LoVo (cell line): ENCODE measurements at places on chromosomes 6 and 20.

DNA sequence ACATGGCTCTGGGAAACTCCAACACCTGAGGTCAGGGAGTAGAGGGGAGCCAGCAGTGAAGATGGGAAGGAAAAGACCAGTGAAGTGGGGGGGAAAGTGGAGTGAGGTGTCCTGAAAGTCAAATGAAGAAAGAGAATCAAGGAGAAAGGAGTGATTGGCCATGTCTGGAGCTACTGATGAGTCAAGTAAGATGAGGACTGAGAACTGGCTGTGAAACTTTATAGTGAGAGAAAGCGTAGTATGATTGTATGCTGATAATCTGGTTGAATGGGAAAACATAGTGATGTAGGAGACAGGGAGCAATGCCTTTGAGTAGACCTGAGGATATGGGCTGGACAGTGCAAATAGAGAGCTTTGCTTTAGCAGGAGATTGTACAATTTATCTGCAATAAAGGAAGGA lies 183.6 kb upstream of the GMDS start:
- no peak for DNase-seq

DNA sequence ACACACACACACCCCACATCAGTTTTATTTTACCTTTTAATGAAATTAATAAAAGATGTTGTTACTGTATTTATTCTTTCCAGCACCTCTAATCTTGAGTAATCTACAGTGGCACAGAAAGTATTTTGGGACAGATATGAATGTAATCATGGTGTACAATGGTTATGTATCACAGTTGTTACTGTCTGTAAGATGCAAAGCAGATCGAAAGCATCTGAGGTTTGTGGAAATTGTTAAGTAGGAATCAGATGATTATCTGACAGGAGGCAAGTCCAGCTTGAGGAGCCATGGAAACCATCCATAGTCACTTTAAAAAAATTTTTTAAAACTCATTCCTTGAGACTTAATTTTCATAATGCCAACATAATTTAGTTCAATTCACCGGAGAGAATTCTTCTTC lies 636.3 kb upstream of the MARCKS start:
- no peak for DNase-seq

DNA sequence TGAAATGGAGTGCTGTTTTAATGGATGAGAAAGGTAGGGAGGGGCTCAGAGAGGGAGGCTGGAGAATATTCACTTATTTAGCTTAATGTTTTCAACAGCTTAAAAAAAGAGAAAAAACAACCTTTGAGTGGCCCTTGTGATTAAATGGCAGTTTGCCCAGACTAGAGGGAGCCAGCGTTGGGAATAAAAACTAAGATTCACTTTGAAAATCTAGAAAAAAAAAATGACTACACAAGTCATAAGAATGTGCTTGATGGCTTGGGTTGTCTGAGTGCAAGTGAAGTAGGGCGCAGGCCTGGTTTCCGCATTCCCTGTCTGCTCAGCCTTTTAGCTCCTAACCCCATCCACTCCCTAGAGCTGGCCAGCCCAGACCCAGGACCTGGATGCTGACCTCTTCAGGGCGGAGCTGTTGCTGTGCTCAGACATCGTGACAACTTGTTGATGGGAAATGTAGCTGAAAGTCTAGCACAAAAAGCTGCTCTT lies 28.9 kb downstream of the UTRN start:
- DNase-seq, result no peak

DNA sequence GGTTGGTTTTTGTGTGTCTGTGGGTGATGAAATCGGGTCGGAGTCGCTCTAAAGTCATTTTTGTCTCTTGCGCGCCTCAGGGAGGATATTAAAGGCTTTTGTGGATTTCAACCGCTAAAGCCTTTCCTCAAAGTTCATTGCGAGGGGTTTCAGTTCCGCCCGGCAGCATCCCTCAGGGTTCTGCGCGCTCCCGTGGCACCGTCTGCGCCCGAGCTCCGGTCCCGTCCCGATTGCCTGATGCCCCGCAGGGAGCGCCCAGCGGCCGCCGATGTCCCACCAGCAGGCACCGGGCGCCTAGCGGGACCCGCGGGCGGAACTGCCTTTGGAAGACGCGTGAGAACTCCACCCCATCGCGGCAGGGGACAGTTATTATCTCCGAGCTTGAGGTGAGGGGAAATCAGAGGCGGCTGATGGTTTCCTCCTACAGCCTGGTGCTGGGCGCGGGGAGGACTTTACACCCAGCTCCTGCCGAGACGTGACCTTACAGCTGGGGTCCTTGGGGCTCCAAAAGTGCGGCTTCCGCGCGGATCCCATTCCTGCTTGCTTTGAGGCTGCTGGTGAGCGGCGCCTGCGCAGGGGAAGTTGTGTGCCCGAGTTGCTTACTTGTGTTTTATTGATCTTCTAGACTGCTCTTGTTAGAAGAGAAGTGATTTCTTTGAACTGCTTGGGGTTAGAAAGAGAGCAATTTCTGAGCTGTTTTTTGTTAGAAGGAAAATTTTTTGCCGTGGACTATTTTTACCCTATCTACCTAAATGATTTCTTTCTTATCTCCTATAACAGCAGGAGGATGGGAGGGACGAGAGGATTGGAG lies 27.1 kb downstream of the ULBP1 start:
- DNase-seq, result peak; percentile 8

- no peak for DNase-seq
These were observed 49.4 kb downstream of the MCUR1 start for GRCh38 chr6:13764996-13765395.

- no peak for DNase-seq
These were observed 265.2 kb upstream of the RIN2 start for GRCh38 chr20:19492687-19493336.

- no peak for DNase-seq
These were observed 522.5 kb downstream of the EPM2A start for GRCh38 chr6:145212813-145213212.

DNA sequence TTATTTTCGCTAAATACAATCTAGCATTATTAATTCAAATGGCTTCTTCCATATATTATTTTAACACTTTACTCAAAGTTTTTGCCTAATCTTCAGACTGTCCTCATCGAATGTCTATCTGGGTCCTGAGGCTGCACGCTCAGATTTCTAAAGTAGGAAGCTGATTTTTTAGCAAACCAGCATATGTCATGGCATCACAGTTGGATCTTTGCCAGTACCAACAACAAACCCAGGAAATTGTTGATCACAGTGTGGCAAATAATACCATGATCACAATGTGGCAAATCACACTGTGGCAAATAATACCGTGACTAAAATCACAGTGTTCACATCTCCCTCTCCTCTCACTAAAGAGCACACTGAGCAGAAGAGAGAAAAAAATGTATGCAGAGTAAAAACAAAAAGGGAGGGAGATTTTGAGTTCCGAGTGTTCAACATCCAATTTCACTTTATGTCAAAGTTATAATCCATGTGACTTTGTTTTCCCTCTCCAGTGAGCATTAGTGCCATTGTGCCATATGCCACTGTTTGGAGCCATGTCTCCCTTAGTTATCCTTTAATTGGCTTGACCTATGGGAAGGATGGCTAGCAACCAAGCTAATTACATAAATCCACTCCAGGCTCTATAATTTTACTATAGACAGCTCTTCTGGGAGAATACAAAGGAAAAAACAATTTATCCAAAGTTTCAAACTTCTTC lies 1059.6 kb downstream of the HACE1 start:
- no peak for DNase-seq

GRCh38 chr6:137700751-137701477 lies 166.1 kb upstream of the TNFAIP3 start:
- DNase-seq, result no peak

- no peak for DNase-seq
These were observed 10.5 kb upstream of the BEND3 start for GRCh38 chr6:107125771-107126170.

DNA sequence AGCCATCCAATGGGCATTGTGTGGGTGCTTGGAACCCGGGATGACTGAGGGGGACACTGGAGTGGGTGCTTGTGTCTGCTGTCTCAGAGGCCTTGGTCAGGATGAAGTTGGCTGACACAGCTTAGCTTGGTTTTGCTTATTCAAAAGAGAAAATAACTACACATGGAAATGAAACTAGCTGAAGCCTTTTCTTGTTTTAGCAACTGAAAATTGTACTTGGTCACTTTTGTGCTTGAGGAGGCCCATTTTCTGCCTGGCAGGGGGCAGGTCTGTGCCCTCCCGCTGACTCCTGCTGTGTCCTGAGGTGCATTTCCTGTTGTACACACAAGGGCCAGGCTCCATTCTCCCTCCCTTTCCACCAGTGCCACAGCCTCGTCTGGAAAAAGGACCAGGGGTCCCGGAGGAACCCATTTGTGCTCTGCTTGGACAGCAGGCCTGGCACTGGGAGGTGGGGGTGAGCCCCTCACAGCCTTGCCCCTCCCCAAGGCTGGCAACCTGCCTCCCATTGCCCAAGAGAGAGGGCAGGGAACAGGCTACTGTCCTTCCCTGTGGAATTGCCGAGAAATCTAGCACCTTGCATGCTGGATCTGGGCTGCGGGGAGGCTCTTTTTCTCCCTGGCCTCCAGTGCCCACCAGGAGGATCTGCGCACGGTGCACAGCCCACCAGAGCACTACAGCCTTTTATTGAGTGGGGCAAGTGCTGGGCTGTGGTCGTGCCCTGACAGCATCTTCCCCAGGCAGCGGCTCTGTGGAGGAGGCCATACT lies 49.4 kb downstream of the PYGB start:
- DNase-seq, result no peak

DNA sequence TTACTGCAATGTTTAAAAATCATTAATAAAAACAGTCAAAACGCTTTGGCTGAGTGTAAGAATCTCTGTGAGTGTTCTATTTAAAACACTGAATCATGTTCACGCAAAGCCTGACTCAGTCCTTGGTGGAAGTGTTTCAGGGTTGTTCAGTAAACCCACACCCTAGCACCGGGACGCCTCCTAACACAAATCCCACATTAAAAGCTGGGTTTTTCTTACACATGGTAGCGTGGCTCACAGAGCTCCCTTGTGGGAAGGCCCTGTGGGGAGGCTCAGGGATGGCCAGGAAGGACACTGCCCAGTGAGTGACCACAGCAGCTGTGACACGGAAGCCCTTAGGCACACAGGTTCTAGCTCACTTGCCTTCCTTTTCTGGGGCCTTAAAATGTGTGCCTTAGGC lies 80.2 kb downstream of the GMPR start:
- no peak for DNase-seq

GRCh38 chr6:157258878-157259277 lies 64.4 kb downstream of the TMEM242 start:
- no peak for DNase-seq

DNA sequence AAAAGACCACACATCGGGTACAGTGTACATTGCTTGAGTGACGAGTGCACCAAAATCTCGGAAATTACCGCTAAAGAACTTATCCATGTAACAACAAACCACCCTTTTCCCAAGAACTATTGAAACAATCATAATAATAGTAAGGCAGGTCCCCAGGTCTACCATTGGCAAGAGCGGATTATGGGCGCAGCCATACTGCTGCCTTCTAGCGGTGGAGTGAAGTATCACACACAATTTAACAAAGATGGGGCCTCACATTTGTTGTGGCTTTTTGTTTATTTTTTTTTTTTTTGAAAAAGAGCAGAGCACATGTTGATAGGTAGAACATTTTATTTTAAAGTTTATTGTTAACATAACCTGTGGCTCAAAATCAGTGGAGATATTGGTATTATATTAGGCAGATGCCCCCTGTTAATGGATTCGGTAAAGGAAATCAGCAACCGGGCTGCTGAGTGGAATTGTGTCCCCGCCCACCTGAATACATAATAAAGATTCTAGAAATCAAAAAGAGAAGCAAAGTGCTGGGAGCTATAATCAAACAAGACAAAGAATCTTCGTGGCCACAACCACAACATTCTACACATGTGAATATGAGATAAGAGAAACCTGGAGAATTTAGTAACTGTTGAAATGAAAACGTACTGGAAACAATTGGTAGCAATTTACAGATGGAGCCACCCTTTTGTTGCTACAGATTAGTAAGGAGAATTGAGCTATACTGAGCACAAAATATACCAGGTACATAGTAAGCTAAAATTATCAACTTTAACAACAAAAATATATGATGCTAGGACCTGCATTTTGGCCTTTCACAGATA lies 94.2 kb upstream of the EXOC2 start:
- DNase-seq, result peak; percentile 8

- DNase-seq, result peak; percentile 15
These were observed 75.7 kb downstream of the SYNJ2 start for GRCh38 chr6:158057213-158057987.

DNA sequence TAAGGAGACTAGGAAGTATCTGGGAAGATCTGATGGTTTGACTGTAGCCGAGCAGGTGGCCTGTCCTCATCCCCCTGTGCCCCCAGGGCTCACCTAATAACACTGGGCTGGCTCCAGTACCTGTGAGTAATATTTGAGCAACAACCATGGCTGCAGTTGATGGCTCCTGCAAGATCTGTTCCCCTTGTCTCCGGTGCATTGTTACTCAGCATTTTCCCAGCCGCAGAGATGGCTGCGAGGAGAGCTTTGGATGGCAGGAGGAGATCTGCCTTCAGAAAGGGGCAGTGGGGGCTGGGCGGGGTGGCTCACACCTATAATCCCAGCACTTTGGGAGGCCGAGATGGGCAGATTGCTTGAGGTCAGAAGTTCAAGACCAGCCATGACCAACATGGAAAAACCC lies 39.3 kb downstream of the PTK7 start:
- DNase-seq, result no peak

DNA sequence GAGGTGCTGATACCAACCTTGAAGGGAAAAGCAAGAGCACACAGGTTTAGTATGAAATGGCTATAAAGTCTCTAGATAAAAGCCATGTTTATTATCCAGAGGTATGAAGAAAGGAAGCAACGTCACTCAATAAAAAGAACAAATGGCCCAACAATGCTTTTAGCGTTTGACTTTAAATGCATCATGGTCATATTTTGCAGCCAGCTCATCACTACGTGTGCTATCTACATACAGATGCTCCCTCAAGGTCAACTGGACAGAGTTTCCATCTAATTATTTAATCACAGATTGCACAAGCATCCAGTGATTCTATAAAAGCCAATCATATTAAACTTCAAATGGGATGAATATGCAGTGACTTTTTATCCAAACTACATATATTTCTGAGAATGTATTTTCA lies 127.6 kb upstream of the SYNDIG1 start:
- DNase-seq, result no peak

- DNase-seq, result no peak
These were observed 14.0 kb upstream of the CST9L start for GRCh38 chr20:23582293-23582692.

GRCh38 chr6:112665815-112666214 lies 318.7 kb downstream of the RFPL4B start:
- no peak for DNase-seq
